ENCODE measurements at places on chromosomes 16 and 17. TPM values are rescaled to one million over a fixed set of nuclear protein-coding genes. Genes with fewer than 3 reads are reported as not detected.

- DNase-seq = no peak
These were observed 24.2 kb downstream of the KATNB1 start for GRCh38 chr16:57759541-57760356.

GRCh38 chr17:45975640-45976295 is 23.3 kb upstream of the STH start:
- DNase-seq = no peak

- no peak for DNase-seq
These were observed 196.8 kb downstream of the NTN1 start for GRCh38 chr17:9218064-9218635.

GRCh38 chr16:22014271-22014873 is 6.5 kb downstream of the MOSMO start:
- no peak for DNase-seq

GRCh38 chr17:4293572-4293971 is 29.8 kb upstream of the ANKFY1 start:
- no peak for DNase-seq

- no peak for DNase-seq
These were observed 54.8 kb downstream of the OR1D5 start for GRCh38 chr17:3008336-3009288.

The DRC3 gene
- 11.2 TPM for polyA plus RNA-seq

GRCh38 chr16:68349838-68350410 is 39.1 kb downstream of the PRMT7 start:
- no peak for DNase-seq

GRCh38 chr17:67747681-67748235 is 30.0 kb downstream of the NOL11 start:
- no peak for DNase-seq

DNA sequence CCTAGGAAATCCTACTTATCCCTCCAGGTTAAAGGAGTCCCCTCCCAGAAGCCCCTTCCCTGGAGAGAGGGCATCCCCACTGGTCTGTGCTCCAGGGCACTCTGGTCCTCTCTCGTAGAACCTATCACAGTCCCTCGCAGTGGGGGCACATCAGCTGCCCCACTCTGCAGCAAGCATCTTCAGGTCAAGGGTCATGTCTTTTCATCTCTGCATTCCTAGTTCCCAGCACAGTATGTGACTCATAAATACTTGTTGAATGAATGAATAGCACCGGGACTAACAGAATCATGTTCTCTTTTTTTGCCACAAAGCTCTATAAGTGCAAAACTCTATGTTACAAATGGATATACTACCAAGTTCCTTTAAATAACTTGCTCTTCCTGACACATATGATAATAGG is 36.0 kb downstream of the RNF157 start:
- no peak for DNase-seq

The TBC1D16 gene
- polyA plus RNA-seq = 27.8 TPM

DNA sequence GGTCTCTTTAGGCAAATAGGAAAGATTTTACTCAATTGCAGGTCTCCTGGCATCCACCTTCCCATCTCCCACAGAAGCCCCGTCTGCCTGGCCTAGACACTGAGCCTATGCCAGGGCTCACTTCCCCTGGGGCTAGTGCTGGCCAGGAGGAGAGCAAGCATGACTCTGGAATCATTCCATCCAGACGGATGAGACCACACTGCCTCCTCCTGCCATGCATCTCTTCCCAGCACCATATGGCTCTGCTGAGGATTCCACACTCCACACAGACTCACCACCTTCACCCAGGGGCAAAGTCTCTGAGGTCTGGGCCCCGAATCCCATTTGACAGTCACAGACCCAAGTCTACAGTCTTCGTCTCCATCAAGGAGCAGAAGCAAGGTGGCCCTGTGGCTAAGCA is 346.5 kb downstream of the C16orf95 start:
- no peak for DNase-seq

DNA sequence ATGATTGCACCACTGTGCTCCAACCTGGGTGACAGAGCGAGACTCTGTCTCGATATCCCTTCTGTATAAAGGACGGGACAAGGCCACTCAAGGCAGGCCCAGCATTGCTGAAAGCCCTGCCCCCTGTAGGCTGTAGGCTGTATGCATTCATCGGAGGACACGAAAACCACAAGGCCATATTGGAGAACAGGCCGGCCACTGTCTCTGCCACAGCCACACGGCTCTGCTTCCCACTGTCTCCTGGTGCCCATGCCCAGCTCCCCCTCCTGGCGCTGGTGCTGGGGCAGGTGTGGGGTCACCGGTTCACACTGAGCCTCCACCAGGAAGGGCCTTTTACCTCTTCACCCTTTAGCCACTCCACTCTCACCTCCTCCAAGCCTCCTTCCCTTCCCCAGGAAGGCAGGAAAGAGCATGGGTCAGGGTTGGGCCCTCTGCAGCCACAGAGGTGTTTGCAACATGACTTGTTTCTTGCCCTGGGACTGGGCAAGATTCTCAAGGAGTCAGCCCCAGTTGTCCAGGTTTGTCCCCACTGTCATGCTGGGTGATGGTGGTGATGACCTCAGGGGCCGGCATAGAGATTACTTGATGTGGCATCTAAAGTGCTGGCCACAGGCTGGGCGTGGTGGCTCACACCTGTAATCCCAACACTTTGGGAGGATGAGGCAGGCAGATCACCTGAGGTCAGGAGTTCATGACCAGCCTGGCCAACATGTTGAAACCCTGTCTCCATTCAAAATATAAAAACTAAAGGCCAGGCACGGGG is 5.3 kb upstream of the NTN3 start:
- DNase-seq = no peak

GRCh38 chr17:67503739-67504138 is 126.7 kb downstream of the PITPNC1 start:
- no peak for DNase-seq

GRCh38 chr17:32769846-32770245 is 107.1 kb downstream of the MYO1D start:
- no peak for DNase-seq

The C16orf92 gene
- polyA plus RNA-seq = not detected

The SLFN13 gene
- 28.3 TPM for polyA plus RNA-seq

The TBC1D26 gene
- 0.30 TPM for polyA plus RNA-seq

The ZPBP2 gene
- not detected for polyA plus RNA-seq

The DHRS7C gene
- polyA plus RNA-seq = not detected

The SPATA32 gene
- polyA plus RNA-seq = 0.41 TPM

GRCh38 chr16:24149102-24149501 is 107.0 kb upstream of the CACNG3 start:
- no peak for DNase-seq

GRCh38 chr17:78919861-78920450 is 5.2 kb downstream of the TIMP2 start:
- DNase-seq = no peak

Data from left renal pelvis (tissue), 4 donors.